Activated naive CD4-positive, alpha-beta T cell treated with anti-CD3 and anti-CD28 coated beads, Interleukin-2, amount 50 U/mL, for 16 hours (primary cell): ENCODE measurements at places on chromosomes 16 and 17.
A peak's percentile ranks its signal among the peaks of the same experiment; 100 is the strongest.

- DNase-seq = no peak
Observed at GRCh38 chr16:19598805-19599510, 43.5 kb downstream of the VPS35L start.

GRCh38 chr17:49054342-49055092, 57.3 kb downstream of the IGF2BP1 start:
- DNase-seq = no peak

DNA sequence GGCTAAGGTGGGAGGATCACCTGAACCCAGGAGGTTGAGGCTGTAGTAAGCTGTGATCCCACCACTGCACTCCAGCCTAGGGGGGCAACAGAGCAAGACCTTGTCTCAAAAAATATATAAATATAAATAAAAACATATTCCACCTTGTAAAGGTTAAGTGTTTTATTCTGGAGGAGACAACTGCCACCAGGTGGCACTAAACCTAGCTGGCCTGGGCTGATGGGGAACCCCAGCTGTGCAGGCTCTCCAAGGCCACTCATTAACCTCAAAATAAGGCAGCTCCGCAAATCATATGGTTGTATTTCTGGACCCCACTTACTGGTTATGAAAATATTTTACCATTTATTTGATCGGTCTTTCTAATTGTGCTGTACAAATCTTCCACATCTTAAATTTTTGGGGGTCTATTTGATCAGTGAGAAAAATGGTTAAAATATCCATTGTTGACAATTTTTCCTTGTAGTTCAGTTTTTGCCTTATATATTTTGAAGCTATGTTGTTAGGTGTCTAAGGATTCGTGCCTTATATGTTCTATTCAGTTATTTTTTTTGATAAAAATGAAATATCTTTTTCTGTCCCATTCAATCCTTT, 8.5 kb upstream of the ICAM2 start:
- peak; percentile 72 for DNase-seq

DNA sequence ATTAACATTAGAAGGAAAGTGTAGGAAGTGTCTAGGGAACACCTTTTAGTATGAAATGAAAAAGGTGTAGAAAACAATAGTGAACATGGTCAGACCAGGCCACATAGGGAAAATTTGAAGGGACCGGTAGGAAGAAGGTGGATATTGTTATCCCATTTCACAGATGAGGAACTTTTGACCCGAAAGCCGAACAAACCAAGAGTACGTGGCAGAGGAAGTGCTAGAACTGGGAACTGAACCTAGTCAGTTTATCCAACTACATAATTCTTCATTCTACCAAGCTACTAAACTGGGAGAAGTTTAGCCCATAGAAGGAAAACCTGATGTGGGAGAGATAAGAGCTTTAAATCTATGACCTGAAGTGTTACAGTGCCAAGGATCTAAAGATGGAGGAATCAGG, 43.2 kb downstream of the YPEL2 start:
- DNase-seq = no peak

DNA sequence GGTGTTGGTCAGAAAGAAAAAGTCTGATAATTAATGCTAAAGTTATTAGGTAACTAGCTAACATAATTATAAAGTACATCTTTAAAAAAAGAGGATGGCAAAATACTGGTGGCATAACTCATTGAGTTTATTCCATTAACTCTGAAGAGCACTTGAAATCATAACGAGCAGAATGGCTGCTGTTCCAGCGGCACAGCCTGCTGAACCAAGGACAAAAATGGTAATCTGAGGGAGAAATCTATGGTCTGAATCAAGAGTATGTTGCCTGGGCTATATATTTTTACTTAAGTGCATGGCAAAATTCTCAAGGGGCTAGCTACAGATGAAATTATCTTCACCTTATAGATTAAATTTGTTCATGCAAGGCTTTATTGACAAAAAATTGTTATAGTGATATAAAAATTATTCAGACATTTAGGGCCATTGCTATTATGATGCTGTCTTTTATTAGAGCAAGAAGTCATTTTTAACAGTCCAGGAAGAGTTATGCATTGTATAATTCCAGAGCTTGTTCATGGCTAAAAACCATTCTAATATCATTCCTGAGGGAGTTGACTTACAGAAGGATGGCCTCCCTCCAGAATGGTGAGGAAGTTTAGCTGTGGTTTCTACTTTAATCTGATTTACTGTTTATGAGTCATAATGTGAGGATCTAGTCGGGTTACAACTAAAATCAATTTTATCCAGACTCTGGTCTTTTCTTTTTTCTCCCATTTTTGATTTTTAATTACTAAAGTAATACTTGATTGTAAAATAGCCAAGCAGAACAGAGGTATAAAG, 41.4 kb upstream of the ANKFN1 start:
- DNase-seq = no peak

DNA sequence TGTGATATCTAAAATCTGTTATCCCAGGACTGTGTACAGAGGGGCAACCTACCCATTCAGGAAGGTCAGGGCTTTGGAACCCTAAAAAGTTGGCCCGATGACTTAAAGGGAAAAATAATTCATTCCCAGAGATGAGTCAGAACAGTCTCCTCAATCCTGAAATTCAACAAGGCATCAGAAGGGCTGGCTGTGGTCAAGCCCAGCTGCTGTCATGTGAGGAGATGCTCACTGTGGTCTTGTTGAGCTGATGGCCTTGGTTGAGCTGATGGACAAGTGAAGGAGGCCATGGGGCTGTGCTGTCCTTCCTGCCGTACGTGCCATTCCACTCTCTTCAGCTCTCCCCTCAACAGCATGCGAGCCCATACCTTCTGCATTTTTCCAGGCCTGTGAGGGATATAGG, 20.9 kb upstream of the DRG2 start:
- DNase-seq = no peak

GRCh38 chr17:41060052-41060604, at the start of gene KRTAP2-3:
Gene KRTAP2-3 (minus strand): TSS chr17:41060114. CDS start chr17:41060050, 64 bp downstream.
- no peak for DNase-seq

GRCh38 chr16:3907586-3907985, 27.1 kb upstream of the CREBBP start:
- no peak for DNase-seq

DNA sequence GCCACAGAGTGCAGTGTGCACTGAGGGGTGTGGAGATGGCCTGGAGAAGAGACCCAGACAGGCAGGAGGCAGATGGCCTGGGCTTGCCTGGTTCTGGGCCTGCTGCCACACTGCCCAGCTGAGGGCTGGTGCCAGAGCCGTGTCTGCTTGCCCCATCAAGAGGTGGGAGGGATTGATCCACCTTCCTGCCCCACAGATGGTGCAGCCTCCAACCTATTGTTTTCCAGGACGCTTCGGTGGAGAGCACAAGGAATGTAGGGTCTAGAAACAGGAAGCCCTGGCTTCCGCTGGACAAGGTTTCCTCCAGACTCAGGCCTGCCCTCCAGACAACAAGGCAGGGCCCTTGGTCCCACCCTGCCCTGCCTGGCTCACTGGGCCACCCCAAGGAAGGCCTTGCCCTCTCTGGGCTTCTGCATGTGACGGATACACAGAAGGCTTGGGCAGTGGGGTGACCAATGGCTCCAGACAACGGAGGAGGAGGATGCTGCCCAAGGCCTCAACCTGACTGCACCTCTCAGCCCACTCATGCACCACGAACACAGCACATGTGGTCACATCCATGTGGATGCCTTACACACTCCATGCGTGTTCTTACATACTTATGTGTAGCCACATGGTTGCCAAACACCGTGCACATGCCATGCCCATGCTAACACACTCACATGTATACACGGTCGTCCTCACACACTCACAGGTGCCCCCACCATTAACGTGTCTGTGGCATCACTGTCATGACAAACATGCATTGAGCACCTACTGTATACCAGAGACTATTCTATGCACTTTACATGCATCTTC, 6.5 kb upstream of the CDH5 start:
- no peak for DNase-seq
